ENCODE measurements at places on chromosomes 2 and 18.

DNA sequence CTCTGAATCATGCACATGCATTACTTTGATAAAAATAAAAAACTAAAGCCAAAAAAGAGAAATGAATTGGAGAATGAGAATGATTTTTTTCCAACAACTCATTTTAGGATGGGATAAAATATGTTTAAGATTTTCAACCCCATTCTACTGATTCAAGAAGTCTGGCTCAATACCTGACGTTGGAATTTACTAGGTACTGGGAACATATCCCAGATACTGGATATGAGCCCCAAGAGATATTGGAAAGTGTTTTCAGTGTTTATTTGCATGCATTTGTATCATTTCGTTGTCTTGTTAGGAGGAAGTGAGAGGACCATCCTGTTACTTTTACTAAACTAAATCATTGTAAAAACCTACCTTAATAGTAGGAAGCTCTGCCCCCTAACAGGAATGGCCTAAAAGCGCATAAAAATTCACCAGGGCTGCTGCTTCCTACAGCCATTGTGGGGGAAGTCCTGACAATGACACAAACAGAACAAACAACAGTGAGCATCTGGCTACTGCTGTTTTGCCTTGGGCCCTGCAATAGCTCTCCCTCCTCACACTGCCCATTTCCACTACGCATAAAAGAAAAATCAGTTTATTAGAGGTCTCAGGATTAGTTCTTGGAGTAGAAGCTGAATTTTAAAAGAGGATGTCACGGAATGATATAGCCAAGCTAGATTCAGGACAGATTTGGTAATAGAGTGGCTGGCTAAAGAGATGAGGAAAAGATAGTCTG is 35.2 kb downstream of the ANKAR start:
- no peak for DNase-seq

DNA sequence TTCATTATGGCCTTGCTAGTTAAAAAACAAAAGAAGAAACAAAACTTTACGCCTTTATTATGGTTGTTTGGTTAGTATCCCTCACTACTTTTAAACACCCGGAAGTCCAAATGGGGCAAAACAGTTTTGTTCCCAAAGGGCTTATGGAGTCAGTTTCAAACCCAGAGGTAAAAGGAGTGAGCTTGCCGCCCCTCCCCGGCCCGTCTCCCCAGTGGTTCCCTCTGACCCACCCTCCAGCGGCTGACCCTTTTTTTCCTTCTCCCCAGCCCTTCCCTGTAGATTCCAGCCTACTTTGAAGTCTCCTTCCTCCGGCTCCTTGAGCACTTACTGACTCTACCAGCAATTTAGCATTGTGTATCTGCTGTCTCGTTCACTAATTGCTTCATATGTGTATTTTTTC is 209.2 kb downstream of the ICOS start:
- no peak for DNase-seq

GRCh38 chr2:17821535-17822444 is 5.5 kb downstream of the MSGN1 start:
- no peak for DNase-seq

DNA sequence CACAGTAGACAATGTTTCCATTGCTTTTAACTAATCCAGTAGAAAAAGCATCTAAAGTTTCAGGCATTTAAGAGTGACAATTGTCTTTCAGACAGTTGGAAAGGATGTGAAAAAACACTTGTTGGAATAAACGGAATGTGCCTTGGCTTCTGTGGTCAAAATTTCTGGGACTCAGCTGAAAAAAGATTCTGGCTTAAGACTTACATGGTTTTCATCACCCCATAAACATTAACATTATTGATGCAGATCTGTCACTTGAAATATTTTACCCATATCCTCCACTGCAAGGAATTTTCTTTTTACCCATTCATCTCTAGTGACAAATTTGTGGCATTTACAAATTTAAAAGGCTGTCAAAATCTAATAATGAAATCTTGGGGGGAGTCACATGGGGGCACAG is 166.0 kb downstream of the SRBD1 start:
- DNase-seq = no peak

- no peak for DNase-seq
These were observed 32.6 kb downstream of the CNGA3 start for GRCh38 chr2:98378901-98379300.

Measured in COR-L47 (cell line).